ENCODE measurements at places on chromosomes 7 and 10.

DNA sequence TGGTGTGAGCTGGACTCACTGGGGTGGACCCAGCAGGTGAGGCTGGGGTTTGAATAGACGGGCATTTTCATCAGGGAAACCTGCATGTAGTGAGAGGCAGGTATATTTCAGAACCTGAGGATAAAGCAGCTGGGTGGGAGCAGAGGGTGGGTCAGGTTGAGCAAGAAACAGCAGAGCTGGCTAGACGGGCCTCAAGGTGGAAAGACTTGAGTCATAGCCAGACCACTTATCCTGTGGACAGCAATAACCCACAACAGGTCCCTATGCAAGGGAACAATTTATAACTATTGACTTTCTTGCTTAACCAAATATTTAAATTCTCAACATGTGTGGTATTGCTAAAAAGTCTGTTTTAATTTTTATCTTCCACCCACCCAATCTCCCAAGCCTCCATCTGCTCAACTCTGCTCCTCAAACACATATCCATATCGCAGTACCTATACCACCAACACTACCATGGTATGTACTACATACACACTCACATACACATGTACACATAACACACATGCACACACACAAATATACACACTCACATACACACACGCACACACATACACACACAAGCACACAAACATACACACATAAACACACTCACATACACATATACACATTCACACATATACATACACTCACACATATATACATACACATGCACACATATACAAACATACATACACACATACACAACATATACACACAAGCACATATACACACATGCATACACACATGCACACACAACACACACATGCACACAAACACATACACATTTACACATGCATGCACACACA, 129.0 kb upstream of the C7orf33 start:
- DNase-seq = no peak

GRCh38 chr7:39099146-39099545, 121.4 kb downstream of the POU6F2 start:
- DNase-seq = no peak

DNA sequence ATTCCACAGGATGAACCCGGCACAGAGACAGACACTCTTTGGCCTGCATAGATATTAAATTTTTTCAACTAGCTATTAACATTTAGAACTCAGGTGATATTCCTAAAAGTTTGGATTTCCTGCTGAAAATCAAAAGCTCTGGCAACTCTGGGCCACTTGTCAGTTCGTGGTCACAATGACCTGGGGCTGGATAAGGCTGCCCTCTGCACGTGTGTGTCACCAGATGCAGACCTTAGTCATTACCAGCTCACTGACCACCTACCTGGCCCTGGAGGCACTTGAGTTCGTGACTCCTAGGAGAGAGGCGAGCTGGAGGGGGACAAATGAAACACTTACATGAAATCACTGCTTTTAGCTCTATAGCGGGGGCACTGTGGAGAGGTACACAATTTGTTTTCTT, 126.5 kb downstream of the HIPK2 start:
- DNase-seq = no peak

GRCh38 chr7:99489235-99489634, 10.8 kb downstream of the ZNF394 start:
- no peak for DNase-seq

DNA sequence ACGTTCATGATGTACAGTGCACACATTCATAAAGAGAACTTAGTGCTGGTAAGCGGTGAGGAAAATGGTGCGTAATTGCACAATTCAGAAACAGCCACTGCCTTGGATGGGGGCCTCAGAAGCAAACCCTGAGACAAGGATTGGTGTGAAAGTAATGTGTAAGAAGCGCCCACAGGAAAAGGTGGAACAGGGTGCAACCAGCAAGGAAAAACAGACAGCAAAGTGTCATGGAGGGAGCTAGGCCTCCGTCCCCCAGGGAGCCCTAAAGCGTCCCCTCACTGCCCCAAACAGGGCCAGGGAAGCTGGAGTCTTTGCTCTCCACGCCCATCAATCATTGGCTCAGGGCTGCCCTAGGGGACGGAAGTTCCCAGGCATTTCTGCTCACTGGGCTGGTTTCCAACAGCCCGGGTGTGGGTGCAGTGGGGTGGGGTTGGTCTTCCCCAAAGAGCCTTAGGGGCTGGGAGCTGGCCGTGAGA, 9.6 kb upstream of the C10orf105 start:
- no peak for DNase-seq

- no peak for DNase-seq
These were observed 43.4 kb downstream of the HIPK2 start for GRCh38 chr7:139734395-139734794.

GRCh38 chr7:42945821-42946626, 13.8 kb downstream of the MRPL32 start:
- no peak for DNase-seq

All from activated naive CD8-positive, alpha-beta T cell treated with anti-CD3 and anti-CD28 coated beads, Interleukin-2, amount 10 ng/mL, durations not matched to agents 7 days and 5 days (primary cell).